ENCODE measurements at places on chromosomes 7 and 10.

DNA sequence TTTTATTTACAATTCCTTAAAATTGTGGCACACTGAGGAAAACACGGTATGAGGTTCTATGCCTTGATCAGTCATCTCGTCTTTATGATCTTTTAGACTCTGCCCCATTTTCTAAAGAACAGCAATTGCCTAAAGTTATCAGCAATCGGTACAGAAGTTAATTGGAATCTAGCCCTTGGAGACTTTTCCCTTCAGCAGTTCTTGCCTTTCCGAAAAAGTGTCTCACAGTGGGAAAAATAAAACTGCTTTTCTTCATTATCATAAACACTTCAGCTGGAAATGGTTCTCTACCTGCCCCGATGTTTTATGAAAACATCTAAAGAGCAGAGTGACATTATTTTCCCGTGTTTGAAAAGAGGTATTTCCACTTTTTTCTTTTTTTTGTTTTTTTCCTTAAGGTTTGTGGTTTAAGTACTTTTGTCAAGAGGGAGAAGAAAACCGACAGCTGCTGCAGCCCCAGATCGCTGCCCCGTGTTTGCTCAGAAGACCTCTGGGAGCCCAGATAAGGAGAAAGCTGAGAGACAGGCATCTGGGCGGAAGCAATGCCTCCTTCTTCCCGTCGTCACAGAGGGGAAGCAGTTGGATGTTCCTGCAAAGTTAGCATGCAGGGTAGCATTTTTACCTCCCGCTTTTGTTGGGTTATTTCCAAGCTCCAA is 149.7 kb downstream of the FRMD4A start:
- DNase-seq, result no peak

DNA sequence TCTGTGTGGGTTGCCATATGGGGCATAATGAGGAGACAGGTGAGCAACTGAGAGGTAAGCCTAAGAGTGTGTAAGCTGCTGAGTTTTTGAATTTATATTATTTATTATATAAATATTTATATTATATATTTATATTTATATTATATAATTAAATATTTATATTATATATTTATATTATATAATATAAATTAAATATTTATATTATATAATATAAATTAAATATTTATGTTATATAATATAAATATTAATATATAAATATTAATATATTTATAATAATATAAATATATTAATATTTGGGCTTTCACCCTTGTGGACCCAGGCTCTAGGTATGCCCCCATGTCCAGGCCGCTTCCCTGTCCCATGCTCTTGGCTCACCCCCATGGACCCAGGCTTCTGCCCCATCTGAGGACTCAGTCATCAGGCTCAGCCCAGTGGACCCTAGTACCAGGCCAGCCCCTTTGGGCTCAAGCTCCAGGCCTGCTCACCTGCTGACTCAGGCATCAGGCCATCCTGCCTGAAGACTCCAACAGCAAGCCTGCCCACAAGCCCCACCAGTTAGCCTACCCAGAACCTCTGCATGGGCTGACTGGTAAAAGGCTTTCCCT is 755.4 kb downstream of the SUGCT start:
- DNase-seq, result no peak

DNA sequence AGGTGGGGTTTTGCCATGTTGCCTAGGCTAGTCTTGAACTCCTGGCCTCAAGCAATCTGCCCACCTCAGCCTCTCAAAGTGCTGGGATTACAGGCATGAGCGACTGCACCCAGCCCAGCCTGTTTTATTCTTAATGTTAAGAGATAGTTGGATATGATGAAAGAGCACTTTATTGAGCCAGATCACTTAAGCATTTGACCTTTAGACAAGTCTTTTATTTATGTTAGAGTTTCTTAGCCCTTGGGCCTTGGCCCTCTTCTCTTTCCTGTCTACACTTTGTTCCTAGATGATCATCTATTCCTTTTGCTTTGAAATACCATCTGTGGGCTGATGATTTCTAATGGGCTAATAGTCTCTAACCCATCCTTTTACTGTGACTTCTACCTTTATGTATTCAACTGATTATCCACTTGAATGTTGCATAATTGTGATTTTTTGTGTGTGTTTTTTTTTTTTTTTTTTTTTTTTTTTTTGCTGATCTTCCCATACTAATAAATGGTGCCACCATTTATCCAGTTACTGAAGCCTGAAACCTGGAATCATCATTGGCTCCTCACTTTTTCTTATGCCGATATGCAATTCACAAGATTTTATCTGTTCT is 34.8 kb downstream of the BTRC start:
- DNase-seq, result no peak

- DNase-seq, result no peak
These were observed 8.1 kb downstream of the SCART1 start for GRCh38 chr10:133461841-133462240.

DNA sequence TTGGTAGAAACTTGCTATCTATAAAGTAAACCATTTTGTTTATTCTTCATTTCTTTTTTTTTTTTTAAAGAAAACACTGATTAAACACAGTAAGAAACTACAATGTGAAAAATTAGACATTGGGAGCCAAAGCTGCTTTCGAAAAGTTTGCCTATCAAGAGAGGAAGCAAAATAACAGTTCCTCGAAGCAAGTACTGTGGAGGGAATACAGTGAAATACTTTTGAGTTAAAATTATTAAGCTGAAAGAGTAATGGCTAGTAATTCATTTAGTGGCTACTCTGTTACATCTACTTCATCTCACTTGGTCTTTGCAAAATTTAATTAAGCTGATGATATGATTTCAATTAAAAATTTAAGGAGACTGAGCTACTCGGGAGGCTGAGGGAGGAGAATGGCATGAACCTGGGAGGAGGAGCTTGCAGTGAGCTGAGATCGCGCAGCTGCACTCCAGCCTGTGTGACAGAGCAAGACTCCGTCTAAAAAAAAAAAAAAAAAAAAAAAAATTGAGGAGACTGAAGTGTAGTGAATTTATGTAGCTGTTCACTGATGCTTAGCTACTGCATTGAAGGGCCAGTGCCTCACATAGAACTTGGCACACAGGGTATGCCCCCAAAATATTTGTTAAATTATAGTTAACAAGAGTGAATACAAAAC is 982.1 kb upstream of the MBL2 start:
- DNase-seq, result no peak

GRCh38 chr10:51097546-51097945 is 23.3 kb downstream of the PRKG1 start:
- DNase-seq, result no peak

DNA sequence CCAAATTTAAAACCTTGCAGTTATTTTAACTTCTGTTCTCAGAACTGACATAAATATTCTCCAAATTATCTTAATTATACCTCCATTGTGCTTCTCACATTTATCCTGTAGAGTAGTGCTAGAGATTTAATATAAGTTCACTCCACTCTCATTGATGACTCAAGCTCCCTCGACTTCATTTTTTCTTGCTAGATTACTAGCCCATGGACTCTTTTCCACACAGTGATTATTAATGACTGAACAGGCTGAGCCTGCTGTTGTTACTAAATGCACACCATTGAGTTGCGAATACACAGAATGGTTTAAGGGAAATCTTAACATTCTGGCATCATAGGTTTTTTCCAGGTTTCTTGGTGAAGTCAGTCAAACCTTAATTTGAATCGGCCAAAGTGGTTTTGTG is 179.5 kb upstream of the AKR1E2 start:
- no peak for DNase-seq

DNA sequence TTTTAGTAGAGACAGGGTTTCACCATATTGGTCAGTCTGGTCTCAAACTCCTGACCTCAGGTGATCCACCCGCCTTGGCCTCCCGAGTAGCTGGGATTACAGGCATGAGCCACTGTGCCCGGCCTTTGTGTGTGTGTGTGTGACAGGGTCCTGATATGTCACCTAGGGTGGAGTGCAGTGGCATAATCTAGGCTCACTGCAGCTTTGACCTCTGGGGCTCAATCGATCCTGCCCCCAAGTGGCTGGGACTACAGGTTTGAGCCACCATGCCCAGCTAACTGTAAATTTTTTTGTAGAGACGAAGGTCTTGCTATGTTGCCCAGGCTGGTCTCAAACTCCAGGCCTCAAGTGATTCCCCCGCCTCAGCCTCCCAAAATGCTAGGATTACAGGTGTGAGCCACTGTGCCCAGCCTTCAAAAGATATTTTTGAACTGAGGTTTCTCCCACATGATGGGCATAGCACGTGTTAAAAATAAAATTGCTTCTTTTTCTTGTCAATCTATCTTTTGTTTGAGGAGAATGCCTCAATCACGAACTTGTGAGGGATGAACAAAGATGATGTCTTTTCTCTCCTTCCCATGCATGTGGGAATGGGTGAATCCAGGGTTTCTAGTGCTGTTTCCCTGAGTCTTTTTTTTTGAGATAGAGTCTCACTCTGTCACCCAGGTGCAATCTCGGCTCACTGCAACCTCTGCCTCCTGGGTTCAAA is 30.8 kb upstream of the PSAP start:
- DNase-seq, result no peak

- DNase-seq, result no peak
These were observed 19.5 kb downstream of the NPSR1 start for GRCh38 chr7:34677491-34677890.
